Caco-2 (cell line): ENCODE measurements at places on chromosomes 12 and 14. TPM values are rescaled to one million over a fixed set of nuclear protein-coding genes. Genes with fewer than 3 reads are reported as not detected.

The GARIN6 gene
- total RNA-seq, result not detected in 2 replicates

The GPR65 gene
- total RNA-seq, result not detected in 2 replicates

The MYO1A gene
- 9.3 and 11.9 TPM in 2 replicates for total RNA-seq

The ASB8 gene
- total RNA-seq, result 27.8 and 30.6 TPM in 2 replicates
